ENCODE measurements at places on chromosomes 3 and 15. TPM values are rescaled to one million over a fixed set of nuclear protein-coding genes. Genes with fewer than 3 reads are reported as not detected.

Gene CFAP100
- not detected for total RNA-seq

Gene LMAN1L
- total RNA-seq, result 0.35 TPM

Gene ZNF502
- not detected for total RNA-seq

Gene POPDC2
- total RNA-seq, result 3.4 TPM

Gene ACOX2
- total RNA-seq, result 31.0 TPM

Gene DLL4
- total RNA-seq, result 0.31 TPM

Gene EOMES
- total RNA-seq, result not detected

Gene DUOX1
- 7.2 TPM for total RNA-seq

Gene FAM227B
- 9.4 TPM for total RNA-seq

Gene ARPIN
- total RNA-seq, result 26.4 TPM

Gene GP9
- not detected for total RNA-seq

Gene CRYGS
- 4.4 TPM for total RNA-seq

Gene LDHAL6B
- total RNA-seq, result not detected

Gene FANCD2OS
- total RNA-seq, result not detected

Gene GDPGP1
- 8.4 TPM for total RNA-seq

Gene PRKCI
- 64.0 TPM for total RNA-seq

Gene CAMP
- not detected for total RNA-seq

Gene LXN
- total RNA-seq, result 42.6 TPM

Gene ECE2
- total RNA-seq, result not detected

Gene GNB4
- 19.1 TPM for total RNA-seq

Gene IL17RD
- total RNA-seq, result 27.5 TPM

Gene FGD5
- total RNA-seq, result 3.4 TPM

Gene ZPLD1
- total RNA-seq, result not detected

Gene GNAT1
- 0.27 TPM for total RNA-seq

Gene NMNAT3
- 13.6 TPM for total RNA-seq

Gene IGF2BP2
- 191 TPM for total RNA-seq

Gene COLQ
- total RNA-seq, result 10.0 TPM

Gene CCR8
- not detected for total RNA-seq

Gene DLEC1
- total RNA-seq, result 1.8 TPM

Gene ST8SIA2
- total RNA-seq, result 12.1 TPM

Gene NRROS
- 0.72 TPM for total RNA-seq
